ENCODE measurements at places on chromosomes 11 and 22. TPM values are rescaled to one million over a fixed set of nuclear protein-coding genes. Genes with fewer than 3 reads are reported as not detected.

CALCB gene
- not detected for total RNA-seq

CATSPER1 gene
- 0.19 TPM for total RNA-seq

CRYBB1 gene
- total RNA-seq, result not detected

LMNTD2 gene
- total RNA-seq, result 0.19 TPM

RAB39A gene
- not detected for total RNA-seq

GPHA2 gene
- not detected for total RNA-seq

OR8H1 gene
- total RNA-seq, result not detected

MS4A3 gene
- not detected for total RNA-seq

EIF3M gene
- total RNA-seq, result 255 TPM

OR4A16 gene
- total RNA-seq, result not detected

CALCA gene
- not detected for total RNA-seq

RIC8A gene
- 161 TPM for total RNA-seq

PRPF19 gene
- 28.5 TPM for total RNA-seq

EHBP1L1 gene
- total RNA-seq, result 116 TPM

TSSK2 gene
- not detected for total RNA-seq

MED17 gene
- total RNA-seq, result 20.0 TPM

MMP13 gene
- total RNA-seq, result not detected

OR2D2 gene
- 0.13 TPM for total RNA-seq

OR52E8 gene
- not detected for total RNA-seq

PKP3 gene
- 1.3 TPM for total RNA-seq

NCR3LG1 gene
- total RNA-seq, result 6.6 TPM

TMEM132A gene
- total RNA-seq, result 5.5 TPM

CCDC87 gene
- 0.44 TPM for total RNA-seq

NRGN gene
- total RNA-seq, result 0.40 TPM

PICK1 gene
- total RNA-seq, result 18.3 TPM

CCDC116 gene
- 0.19 TPM for total RNA-seq

MIF gene
- total RNA-seq, result 200 TPM

SCUBE2 gene
- total RNA-seq, result 5.5 TPM

SMIM38 gene
- 0.13 TPM for total RNA-seq

TPBGL gene
- total RNA-seq, result not detected

CHRM1 gene
- not detected for total RNA-seq

MPEG1 gene
- total RNA-seq, result under 0.01 TPM

ART1 gene
- total RNA-seq, result not detected

CASP5 gene
- not detected for total RNA-seq

PNPLA5 gene
- not detected for total RNA-seq

KCNE3 gene
- under 0.01 TPM for total RNA-seq

CYP2R1 gene
- 7.9 TPM for total RNA-seq

APOL5 gene
- total RNA-seq, result not detected

MMP27 gene
- not detected for total RNA-seq

RAG2 gene
- not detected for total RNA-seq

TNNT3 gene
- 0.25 TPM for total RNA-seq

MMP10 gene
- total RNA-seq, result 3.9 TPM

RBM4B gene
- total RNA-seq, result 28.4 TPM

ESAM gene
- 13.6 TPM for total RNA-seq

RCOR2 gene
- total RNA-seq, result 2.0 TPM

KDM4E gene
- total RNA-seq, result not detected

NOL12 gene
- total RNA-seq, result 19.8 TPM

NLRP14 gene
- total RNA-seq, result 0.92 TPM

SLC22A12 gene
- not detected for total RNA-seq

TRIM29 gene
- total RNA-seq, result not detected

CASP1 gene
- 34.4 TPM for total RNA-seq

SCGB2A2 gene
- not detected for total RNA-seq

CCDC188 gene
- 3.5 TPM for total RNA-seq

SPECC1L gene
- total RNA-seq, result 38.3 TPM

OSM gene
- total RNA-seq, result not detected

HTR3B gene
- total RNA-seq, result not detected

HTATIP2 gene
- total RNA-seq, result 32.2 TPM
